ENCODE measurements at places on chromosomes 3 and 15.
A peak's percentile ranks its signal among the peaks of the same experiment; 100 is the strongest.

DNA sequence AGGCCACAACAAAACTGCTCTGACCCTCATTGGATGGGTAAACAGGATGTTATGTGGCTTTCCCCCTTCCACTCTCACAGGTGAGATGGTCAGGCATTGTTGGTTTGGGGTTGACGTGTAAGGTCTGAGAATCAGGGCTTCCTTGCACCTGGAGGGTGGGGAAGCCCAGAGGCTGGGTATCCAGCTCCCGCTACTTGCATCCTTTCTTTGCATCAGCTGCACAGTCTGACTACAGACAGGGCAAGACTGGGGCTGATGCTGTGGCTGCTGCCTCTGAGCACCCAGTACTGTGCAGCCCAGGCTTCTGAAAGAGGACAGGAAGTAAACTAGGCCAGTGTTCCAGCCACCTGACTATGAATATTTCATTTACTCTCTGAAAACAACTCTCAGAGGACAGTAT is 58.0 kb upstream of the ATP2B2 start:
- no peak for DNase-seq

DNA sequence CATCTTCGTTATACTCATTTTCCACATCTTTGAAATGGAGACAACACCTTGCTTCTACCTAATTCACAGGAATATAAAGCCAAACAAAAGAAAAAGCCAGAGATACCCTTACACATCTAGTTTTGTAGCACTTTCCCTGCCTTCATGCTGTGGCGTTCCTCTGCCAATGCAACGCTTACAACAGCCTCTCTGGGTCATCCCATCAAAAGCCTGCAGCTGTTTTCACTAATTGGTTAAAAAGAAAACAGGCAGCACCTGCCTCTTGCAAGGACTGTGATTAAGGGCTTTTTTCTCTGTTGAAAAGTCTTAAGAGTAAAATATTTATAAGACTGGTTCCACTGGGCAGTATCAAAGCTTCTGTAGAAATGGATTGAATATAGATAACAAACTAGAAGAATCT is 120.3 kb downstream of the FMN1 start:
- DNase-seq, result no peak

GRCh38 chr3:46289551-46289950 is 47.3 kb downstream of the CCR3 start:
- DNase-seq, result no peak

- DNase-seq, result no peak
These were observed 297 bp downstream of the PRC1 start for GRCh38 chr15:90994059-90994416.

DNA sequence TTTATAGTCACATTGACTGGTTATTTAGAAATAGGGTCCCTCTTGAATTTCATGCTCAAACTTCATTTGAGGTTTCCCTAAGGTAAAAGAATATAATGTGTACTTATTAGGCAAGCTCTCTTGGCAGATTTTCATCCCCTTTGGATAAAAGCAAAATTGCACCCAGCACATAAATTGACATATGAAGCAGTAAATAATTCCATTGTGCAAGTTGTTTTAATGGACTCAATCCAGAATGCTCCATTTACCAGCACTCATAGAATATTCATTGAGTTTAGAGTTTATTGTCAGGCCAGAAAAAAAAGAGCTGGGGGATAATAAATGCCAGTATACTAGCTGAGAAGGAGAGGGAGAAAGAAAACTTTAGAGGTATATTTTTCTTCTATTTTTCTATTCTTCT is 136.8 kb downstream of the TPRG1 start:
- DNase-seq, result no peak

DNA sequence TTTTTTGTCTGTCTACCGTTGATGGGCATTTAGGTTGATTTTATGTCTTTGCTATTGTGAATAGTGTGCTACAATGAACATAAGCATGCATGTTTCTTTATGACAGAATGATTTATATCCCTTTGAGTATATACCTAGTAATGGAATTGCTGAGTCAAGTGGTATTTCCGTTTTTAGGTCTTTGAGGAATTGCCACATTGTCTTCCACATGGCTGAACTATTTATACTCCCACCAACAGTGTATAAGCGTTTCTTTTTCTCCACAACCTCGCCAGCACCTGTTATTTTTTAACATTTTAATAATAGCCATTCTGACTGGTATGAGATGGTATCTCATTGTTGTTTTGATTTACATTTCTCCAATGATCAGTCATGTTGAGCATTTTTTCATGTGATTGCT is 89.6 kb upstream of the GALNT15 start:
- peak; percentile 55 for DNase-seq

- DNase-seq, result no peak
These were observed 122.9 kb downstream of the RFTN1 start for GRCh38 chr3:16390581-16390980.

DNA sequence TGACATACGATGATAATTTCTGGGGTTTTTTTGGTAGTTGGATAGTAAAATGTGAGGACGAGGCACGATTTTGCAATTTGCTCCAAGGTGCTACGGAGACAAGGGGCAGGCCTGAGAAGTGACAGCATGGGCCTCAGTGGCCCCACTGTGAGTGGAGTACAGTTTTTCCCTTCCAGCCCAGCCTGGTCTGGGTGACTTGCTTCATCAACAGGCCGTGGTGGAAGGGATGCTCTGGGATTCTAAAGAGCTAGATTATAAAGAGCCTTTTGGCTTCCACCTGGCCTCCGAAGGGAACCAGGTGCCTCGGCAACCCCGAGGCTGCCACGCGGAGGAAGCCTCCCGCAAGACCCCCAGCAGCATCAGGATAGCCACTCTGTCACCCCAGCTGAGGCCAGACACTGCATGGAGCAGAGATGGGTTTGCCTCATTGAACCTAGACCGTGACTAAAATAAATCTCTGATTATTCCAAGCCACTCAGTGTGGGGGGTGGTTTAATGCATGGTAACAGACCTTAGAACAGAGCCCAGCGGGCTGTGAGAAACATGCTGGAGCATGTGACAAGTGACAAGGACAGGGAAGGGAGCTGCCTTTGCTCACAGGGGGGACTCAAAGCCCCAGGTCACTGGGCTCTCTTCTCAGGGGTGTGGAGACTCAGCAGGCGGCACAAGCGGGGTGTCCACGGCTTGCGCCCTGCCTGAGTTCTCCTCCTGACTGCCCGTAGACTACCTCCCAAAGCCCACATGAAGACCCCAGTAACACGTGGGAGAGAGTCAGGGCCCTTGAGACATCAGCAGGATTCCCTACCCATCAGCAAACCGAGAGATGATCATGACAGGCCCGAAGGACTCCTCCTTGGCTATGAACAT is 22.6 kb upstream of the SLC41A3 start:
- DNase-seq, result no peak

- no peak for DNase-seq
These were observed 25.7 kb upstream of the PTX3 start for GRCh38 chr3:157410945-157411344.

- DNase-seq, result no peak
These were observed 599.3 kb downstream of the PYDC2 start for GRCh38 chr3:192060160-192060781.

GRCh38 chr3:3154879-3155610 is 24.4 kb downstream of the CRBN start:
- no peak for DNase-seq

GRCh38 chr3:66407611-66408218 is 93.1 kb downstream of the LRIG1 start:
- DNase-seq, result peak; percentile 72

DNA sequence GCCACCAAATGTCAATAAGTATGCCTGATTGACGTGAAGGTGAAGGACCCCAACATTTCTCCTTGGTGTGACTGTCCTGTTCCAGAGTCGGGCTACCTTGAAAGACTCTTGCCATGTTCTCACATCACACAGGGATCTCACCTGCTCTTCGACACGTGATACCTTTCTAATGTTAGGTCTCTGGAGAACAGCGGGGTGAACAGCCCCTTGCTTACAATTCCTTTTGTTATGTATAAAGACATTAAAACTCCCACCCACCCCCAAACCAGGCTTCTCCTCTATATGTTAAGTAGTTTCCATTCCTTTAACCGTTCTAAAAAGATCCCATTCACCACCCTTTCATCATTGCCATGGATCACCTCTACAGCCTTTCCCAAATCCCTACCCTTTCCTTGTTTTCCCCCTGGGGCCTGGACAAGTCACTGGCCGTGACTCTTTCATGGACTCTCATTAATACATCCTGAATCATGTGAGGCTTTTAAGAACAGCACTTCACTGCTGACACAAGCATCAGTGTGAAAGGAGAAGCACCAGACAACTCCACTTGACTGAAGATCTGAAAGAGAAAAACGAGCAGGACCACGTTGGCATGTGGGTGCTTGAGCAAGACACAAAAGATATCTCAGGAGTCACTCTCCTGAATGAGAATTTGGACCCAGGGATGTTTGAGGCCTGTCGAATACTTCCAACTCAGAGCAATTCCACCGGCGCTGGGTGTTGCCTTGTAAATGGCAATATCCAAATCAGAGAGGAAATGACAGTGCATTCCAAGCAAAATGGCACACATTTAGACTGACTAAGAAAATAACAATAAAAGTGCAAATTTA is 115.0 kb downstream of the FOXP1 start:
- no peak for DNase-seq

GRCh38 chr3:37599779-37600178 is 261.9 kb upstream of the CTDSPL start:
- DNase-seq, result no peak

GRCh38 chr3:9503283-9503682 is 50.3 kb downstream of the LHFPL4 start:
- peak; percentile 91 for DNase-seq

DNA sequence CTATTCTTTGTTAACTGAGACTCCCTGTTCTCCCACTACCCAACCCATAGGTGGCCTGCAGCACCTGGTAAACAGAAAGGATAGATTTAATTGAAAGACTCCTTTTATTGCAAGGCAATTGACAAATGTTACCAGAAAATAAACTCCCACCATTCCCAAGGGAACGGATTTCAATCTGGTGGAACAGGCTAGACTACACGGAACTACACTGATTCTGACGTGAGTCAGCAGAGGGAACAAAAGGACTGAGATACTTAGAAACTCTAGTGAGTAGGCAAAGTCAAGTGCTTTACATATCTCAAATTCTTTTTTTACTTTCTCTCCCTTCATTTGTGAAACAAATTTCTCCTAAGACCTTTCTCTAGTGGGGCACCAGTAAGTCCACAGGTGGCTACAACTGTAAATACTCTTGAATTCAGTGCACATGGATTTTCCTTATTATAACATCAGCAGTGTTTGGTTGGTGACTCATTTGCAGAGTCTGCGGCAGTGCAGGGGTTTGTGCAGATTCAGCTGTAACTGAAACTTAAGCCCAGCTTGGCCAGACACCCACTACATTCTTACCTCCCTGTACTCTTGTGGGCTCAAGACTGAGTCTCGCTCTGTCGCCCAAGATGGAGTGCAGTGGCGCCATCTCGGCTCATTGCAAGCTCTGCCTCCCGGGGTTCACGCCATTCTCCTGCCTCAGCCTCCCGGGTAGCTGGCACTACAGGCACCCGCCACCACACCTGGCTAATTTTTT is 34.3 kb upstream of the PLSCR2 start:
- DNase-seq, result no peak

DNA sequence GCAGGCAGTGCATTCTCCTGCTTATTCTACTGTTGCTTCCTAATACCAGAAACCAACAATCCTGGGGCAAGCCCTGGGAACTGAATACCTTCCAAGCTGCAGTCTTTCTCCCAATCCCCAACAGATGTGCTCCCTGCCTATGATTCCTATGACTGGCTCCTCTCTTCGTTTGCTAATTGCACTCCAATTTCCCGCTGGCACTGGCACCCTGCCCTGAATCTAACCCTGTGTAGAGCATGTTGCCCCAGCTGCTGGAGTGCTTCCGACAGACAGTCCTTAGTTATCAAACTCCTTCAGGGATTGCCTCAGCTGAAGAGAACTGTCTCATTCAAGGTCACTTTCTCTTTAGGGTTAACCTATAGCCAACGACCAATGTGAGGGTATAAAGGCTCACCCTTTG is 214.1 kb downstream of the NECTIN3 start:
- no peak for DNase-seq

DNA sequence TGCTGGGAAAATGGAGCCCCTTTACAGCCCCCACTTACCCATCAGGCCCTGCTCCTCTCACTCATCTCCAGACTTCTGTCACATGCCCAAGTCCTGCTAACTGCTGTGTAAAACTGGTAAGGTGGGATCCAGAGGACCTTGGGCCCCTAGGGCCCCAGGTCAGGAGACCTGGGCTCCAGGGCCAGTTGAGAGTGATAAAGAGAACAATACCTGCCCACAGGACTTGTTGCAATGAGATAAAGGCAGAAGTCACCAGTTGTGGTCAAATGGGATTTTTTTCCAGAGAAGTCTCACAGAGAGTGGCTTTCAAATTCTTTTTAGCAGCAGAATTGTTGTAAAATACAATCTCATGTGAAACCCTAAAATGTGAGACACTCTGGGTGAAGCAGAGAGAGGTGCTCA is 753 bp downstream of the FURIN start:
- no peak for DNase-seq

- DNase-seq, result no peak
These were observed 130.1 kb upstream of the RARB start for GRCh38 chr3:25297667-25298585.

DNA sequence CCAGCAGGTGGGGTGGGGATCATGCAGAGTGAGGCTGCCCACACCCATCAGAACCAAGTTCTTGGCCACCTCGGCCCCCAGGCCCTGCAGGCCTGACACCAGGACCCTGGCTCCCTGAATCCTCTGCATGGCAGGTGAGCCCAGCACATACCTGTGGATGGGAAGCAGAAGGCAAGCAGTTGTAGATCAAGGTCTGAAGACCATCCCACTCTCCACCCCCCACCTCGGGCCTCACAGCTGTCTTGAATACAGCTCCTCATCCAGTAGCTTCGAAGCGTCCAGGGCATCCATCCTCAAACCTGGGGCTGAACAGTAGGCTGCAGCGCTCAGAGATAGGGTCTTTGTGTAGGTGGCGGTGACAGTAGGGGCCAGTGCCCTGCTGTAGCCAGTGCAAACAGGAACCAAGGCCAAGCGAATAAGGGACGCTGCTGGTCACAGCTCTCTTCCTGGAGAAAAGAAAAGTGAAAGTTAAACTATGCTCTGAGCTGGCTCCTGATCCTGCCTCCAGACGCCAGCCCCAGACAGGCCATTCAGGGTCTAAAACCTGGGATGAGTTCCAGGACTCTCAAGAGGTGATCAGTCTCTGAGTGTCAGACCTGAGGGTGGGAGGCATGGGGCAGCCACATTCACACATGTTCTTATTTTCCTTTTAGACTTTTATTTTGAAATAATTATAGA is at the start of gene UBA7:
Gene UBA7, minus strand, starts transcription at position 457 of the 678 bp plus-strand sequence. Its CDS starts 166 bp downstream, at position 291.
- peak; percentile 73 for DNase-seq

DNA sequence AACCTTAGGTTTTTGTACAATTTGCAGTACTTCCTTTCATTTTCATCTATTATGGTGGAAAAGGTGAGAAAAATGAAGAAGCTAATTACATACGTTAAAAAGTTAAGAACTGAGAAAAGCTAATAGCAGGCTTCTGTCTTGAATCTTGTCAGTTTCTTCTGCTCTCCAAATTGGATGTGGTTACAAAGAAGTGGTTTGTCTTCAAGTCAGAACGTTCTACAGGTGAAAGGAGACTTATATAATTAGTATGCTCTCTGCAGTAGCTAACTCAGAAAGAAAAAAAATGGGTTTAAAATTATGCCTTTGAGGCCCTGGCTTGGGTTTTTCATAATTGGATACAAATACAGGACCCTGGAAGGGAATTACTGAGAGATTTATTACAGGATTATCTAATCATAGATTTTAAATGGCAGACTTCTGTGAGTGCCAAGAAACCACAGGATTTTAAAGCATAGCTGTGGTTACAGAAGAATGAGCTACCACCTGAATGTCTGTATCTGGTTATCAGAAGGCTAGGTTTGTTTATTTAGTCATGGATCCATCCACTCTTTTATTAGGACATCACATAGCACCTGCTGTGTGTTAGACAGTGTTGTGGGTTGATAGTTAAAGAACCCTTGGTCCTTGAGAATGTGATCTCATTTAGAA is 528.1 kb upstream of the MCTP2 start:
- no peak for DNase-seq
